ENCODE measurements at places on chromosomes 4 and X.

- no peak for DNase-seq
These were observed 97.6 kb upstream of the IRS4 start for GRCh38 chrX:108833993-108834392.

- DNase-seq: no peak
These were observed 307.0 kb upstream of the HS3ST1 start for GRCh38 chr4:11735651-11736050.

- DNase-seq: peak; percentile 11
These were observed 806.3 kb downstream of the STIM2 start for GRCh38 chr4:27666943-27667342.

- no peak for DNase-seq
These were observed 57.5 kb upstream of the ZCCHC13 start for GRCh38 chrX:74246524-74246923.

- DNase-seq: no peak
These were observed 568.8 kb downstream of the PPARGC1A start for GRCh38 chr4:23320931-23321587.

DNA sequence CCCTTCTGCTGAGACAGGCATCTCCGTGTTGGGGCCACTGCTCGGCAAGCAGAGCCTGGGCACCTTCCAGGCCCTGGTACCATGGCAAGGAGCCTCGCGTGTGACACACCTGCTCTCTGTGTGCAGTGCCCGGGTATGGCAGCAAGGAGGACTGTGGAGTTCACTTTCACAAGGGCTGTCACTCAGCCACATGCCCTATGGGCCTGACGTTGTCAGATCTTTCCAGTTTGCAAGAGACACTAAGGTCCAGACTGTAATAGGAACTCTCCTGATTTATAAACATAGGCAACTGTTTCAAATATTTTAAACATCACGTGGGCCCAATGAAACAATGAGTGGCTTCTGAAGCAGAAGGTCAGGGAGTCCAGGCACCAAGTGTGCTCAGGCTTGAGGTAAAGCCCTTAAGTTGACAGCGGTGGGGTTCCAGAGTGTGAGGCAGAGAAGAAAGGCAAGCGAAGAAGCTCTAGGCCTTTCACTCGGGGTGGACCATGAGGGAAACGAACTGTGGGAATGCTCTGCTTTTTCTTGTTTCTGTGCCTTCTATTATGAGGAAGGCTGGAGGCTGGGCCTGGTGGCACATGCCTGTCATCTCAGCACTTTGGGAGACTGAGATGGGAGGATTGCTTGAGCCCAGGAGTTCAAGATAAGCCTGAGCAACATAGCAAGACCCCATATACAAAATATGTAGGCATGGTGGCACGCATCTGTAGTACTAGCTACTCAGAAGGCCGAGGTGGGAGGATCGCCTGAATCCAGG, 108.6 kb upstream of the TRIM2 start:
- DNase-seq: no peak

GRCh38 chr4:700587-701264, 4.9 kb upstream of the PCGF3 start:
- DNase-seq: no peak

GRCh38 chr4:110245577-110245976, 47.2 kb upstream of the ELOVL6 start:
- no peak for DNase-seq

- DNase-seq: peak; percentile 78
These were observed 67.6 kb upstream of the DCLK2 start for GRCh38 chr4:150010525-150011126.

- peak; percentile 81 for DNase-seq
These were observed at the start of gene FAM47E for GRCh38 chr4:76251441-76252270. TSS of gene FAM47E (plus strand) at chr4:76251721. CDS start at chr4:76251747, 26 bp downstream.

All from NCI-H1092 treated with DMSO at 0.1 percent for 48 hours (cell line).